Stimulated activated CD8-positive, alpha-beta memory T cell treated with anti-CD3 and anti-CD28 coated beads, Interleukin-7, amount 100 ng/mL, for 24 hours (primary cell): ENCODE measurements at places on chromosomes 4 and X.

- DNase-seq, result no peak
Measured at GRCh38 chr4:70728091-70728490, 6.3 kb downstream of the RUFY3 start.

GRCh38 chr4:134650461-134650860, 448.9 kb upstream of the PABPC4L start:
- no peak for DNase-seq

DNA sequence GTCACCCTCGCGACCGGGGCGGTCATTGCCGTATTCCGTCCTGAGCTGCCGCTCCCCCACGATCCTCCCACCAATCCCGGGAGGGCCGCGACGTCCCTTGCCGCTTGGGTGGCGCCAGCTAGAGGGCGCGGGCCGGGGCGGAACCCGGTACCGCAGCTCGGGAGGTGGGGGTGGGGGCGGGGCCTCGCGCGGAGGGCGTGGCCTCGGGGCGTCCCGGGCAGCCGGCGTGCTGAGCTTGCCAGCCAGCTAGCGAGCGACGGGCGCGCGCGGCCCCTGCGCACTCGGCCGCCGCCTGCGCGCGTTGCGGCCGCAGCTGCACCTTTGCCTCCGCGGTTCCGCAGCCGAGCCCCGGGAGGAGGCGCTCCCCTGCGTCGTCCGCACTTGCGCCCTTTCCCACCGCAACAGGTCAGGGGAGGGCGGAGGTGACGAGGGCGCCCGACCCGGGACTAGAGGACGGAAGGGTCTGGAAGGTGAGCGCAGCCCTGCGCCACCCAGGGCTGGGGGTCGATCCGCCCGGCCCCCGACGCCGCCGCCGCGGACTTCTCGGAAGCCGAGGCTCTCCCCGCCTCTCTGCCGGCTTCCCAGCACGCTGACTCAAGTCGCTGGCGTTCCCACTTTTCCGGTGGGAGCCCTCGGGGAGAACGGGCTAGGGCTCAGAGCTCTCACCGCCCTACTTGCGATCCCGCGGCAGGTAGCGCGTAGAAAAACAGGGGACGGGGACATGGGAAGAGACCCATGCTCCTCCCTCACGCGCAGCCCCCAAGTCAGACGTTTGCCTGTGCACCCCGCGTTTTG, at the start of gene AFF1:
TSS of gene AFF1 (plus strand) at position 241 of the 795 bp plus-strand sequence. CDS start 13,523 bp downstream, outside the sequence.
- peak; percentile 75 for DNase-seq

GRCh38 chrX:153877571-153878261, 8.3 kb downstream of the L1CAM start:
- no peak for DNase-seq

DNA sequence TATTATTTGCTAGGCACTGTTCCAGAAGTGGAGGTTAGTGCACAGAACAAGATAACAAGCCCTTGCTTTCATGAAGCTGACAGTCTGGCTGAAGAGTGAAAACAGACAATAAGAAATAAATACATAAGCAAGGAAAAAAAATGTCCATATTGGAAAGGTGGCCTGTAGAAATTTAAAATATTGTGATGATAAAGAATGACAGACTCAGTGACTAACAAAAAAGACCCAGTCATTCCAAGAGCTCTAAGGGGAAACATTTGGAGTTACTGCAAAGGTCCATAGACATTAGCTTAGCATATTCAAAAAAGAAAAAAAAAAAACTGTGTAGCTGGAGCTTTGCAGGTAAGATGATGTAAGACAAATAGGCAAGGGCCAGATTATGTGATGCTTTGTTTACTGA, 1.0 kb upstream of the ANTXR2 start:
- DNase-seq, result no peak

DNA sequence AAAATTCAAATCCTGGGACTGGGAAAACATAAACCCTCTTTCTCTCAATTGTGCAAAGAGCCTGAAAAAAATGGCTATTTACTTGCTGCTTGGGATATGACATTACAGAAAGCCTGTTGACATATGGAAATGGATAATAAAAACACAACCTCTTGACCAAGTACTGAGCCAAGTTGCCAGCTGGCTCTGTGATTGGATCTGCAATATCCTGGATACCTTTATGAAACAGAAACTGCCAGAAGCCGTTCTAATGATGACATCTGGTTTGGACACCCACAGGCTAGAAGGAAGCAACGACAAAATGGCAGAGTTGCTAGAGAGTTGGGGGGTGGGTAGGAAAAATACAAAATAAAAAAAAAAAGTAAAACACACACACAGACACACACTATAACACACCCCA, 481.4 kb downstream of the FAT4 start:
- no peak for DNase-seq

- DNase-seq, result no peak
Measured at GRCh38 chr4:143341186-143341755, 4.6 kb downstream of the GAB1 start.

DNA sequence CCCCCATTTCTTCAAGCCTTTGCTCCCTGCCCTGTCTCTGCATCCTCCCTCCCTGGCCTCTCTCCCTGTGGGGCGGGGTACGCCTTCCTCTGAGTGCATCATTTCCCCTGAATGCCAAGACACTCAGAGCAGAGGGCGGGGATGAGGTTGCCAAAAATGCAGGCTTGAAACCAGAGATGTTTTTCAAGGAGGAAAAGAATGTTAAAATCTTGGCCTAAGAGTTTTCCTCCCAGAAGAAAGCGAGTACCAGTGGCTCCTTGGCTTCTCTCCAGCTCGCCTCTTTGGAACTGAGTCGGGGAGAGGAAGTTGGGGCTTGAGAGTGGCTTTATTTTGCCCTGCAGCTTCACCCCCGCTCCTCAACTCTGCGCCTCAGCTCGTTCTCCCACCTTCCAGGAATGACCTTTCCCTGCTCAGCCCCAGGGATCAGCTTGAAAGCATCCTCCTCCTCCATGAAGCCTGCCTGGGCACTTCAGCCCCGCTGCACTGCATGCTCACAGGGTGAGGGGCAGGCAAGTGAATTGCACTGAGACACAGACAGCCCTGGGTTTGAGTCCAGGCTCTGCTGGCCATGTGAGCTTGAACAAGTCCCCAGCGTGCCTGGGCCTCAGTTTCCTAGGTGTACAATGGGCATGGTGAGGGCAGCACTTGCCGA, 57.5 kb upstream of the SORCS2 start:
- no peak for DNase-seq

- no peak for DNase-seq
Measured at GRCh38 chr4:105014635-105015034, 132.0 kb upstream of the TET2 start.

GRCh38 chr4:99755223-99755944, 61.2 kb upstream of the DAPP1 start:
- DNase-seq, result no peak

DNA sequence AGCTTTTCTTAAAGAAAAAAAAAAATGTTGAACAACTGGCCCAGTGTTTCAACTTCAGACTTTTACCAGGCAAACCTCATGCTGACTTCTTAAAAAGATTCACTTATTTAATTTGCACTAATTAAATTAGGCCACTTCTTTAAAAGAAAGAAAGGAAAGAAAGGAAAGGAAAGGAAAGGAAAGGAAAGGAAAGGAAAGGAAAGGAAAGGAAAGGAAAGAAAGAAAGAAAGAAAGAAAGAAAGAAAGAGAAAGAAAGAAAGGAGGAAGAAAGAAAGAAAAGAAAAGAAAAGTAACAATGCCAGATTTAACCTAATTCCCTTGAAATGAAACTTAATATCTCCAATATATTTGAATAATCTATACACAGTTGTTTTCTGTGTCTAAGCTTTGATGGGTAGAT, 71.4 kb upstream of the PRPS2 start:
- DNase-seq, result no peak

- no peak for DNase-seq
Measured at GRCh38 chrX:54043541-54044125, 640 bp downstream of the PHF8 start.

- DNase-seq, result no peak
Measured at GRCh38 chr4:172061204-172061603, 248.0 kb downstream of the GALNTL6 start.

GRCh38 chr4:17447675-17448298, 64.1 kb downstream of the QDPR start:
- DNase-seq, result no peak

GRCh38 chr4:113981591-113981990, 2.1 kb upstream of the ARSJ start:
- DNase-seq, result no peak

- DNase-seq, result no peak
Measured at GRCh38 chr4:36224972-36225903, 19.1 kb downstream of the ARAP2 start.

DNA sequence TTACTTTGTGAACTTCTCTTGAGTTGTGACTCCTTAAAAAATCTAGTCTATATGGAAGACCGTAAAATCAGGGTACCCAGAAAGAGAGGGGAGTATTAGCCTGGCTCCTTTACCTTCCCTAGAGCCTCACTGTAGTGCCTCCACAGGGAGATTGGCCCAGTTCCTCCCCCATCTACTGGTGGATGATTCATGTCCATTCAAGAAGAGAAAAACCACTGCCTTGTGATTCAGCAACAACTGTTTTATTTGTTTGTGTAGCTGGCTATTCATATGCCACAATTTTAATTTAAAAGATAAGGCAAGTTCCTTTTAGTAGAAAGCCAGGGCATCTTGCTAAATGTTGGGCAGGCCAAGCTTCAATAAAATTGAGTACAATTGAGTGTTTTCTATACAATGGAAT, 221.8 kb upstream of the KCNIP4 start:
- DNase-seq, result no peak

- no peak for DNase-seq
Measured at GRCh38 chr4:185346975-185347601, 48.6 kb downstream of the LRP2BP start.

DNA sequence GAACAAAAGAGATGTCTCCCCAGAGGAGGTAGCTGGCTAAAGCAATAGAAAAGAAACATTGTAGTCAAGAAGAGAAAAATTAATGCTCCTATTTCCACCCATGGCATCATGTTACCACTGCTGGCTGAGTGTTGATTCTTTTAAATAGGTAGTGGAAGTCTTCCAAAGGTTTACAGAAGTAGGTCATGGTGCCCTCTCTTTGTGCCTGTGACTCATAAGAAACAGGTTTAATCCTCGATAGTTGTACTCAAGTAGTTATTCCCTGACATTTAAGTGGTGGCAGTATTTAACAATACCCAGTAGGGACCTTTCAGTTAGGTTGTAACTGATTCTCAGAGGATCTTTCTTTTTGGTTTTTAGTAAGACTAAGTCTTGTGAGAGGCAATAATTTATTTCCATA, 247.8 kb downstream of the TEX13A start:
- no peak for DNase-seq
